Karpas-422 (cell line): ENCODE measurements at places on chromosomes 12 and 14. TPM values are rescaled to one million over a fixed set of nuclear protein-coding genes. Genes with fewer than 3 reads are reported as not detected.
A peak's percentile ranks its signal among the peaks of the same experiment; 100 is the strongest.

DNA sequence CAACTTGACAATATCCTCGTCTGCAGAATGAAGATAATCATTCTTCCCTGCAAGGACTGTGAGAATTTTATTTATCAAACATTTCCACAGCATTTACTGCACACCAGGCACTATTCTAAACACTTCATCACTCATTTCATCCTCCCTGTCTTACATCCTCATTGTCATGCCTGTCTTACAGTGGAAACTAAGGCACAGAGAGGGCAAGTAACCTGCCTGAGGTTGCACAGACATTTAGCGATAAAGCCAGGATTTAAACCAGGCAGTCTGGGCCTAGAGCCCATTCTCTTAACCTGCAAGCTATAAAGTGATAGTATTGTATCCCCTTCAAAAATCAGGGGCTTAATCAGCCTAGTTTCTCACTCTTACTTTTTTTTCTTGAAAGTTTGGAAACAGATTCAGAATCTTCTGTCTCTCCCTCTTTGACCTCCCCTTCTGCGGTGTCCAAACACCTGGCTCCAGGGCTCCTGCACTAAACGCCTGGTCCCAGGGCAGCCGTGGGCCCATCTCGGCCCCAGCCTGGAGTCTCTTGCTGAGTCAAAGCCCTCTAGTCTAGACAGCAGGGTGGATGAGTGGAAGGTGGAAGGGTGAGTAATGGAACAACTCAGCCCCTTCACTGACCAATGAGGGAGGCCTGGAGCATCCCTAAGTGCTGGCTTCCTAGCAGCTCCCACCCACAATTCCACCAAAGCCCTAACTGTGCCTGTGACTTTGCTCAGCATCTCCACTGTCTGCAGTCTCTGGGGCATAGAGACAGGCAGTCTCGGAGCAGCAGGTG is 12.5 kb downstream of the ISM2 start:
- no peaks in the 10 kb centered on the region for H3K27me3 ChIP-seq
- DNase-seq, result no peak
- no peaks in the 10 kb centered on the region for H3K36me3 ChIP-seq
- no peak overlapping the region for H3K4me3 ChIP-seq
- H3K27ac ChIP-seq, result no peak overlapping the region

- no peaks in the 10 kb centered on the region for H3K36me3 ChIP-seq
- DNase-seq, result no peak
- no peaks in the 10 kb centered on the region for H3K4me1 ChIP-seq
- no peak overlapping the region for H3K4me3 ChIP-seq
These were observed 93.8 kb downstream of the CPSF2 start for GRCh38 chr14:92215579-92215978.

The FGF6 gene
- not detected in 2 replicates for total RNA-seq

GRCh38 chr12:111838353-111838752 is 3.7 kb upstream of the MAPKAPK5 start:
- no peak for DNase-seq
- H3K4me3 ChIP-seq, result no peak overlapping the region
- peaks cover 12% of the 10 kb centered on the region; the same call in 1 of the 2 replicates for H3K36me3 ChIP-seq
- peaks cover 17% of the 10 kb centered on the region for H3K4me1 ChIP-seq

- no peaks in the 10 kb centered on the region for H3K36me3 ChIP-seq
- H3K4me1 ChIP-seq, result no peaks in the 10 kb centered on the region
- H3K4me3 ChIP-seq, result no peak overlapping the region
- no peak for DNase-seq
- H3K27ac ChIP-seq, result no peak overlapping the region
- H3K27me3 ChIP-seq, result no peaks in the 10 kb centered on the region
These were observed 90.7 kb upstream of the PTPRR start for GRCh38 chr12:71011261-71011660.

GRCh38 chr12:125689576-125690410 is 624.6 kb downstream of the AACS start:
- H3K27me3 ChIP-seq, result no peaks in the 10 kb centered on the region
- H3K4me3 ChIP-seq, result no peak overlapping the region
- H3K36me3 ChIP-seq, result no peaks in the 10 kb centered on the region
- no peak overlapping the region for H3K27ac ChIP-seq

DNA sequence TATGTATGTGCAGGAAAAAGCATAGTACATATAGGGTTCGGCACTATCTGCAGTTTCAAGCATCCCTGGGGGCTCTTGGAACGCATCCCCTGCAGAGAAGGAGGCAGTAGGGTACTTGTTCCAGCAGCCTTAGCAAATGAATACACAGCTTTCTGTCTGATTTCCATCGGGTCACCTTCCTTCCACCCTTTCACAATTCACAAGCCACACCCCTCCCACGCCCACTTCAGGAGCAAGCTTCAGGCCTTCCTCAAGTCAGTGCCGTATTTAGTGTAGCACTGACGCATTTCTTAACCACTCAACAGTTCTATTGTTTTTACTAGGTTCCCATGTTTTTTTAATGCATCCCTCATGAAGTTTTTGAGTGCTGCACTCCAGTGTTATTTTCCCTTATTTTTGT is 64.2 kb downstream of the CLMN start:
- peaks cover 97% of the 10 kb centered on the region for H3K4me1 ChIP-seq
- H3K36me3 ChIP-seq, result no peaks in the 10 kb centered on the region
- peak; percentile 97 for DNase-seq
- H3K27ac ChIP-seq, result peak overlapping the region; percentile 99

- DNase-seq, result no peak
- H3K36me3 ChIP-seq, result no peaks in the 10 kb centered on the region
- H3K4me3 ChIP-seq, result no peak overlapping the region
These were observed 21.4 kb downstream of the CLSTN3 start for GRCh38 chr12:7151532-7151931.

The MNAT1 gene
- total RNA-seq, result 166 and 230 TPM in 2 replicates

GRCh38 chr14:27890259-27890658 is 876.3 kb upstream of the FOXG1 start:
- no peaks in the 10 kb centered on the region for H3K27me3 ChIP-seq
- DNase-seq, result no peak
- H3K36me3 ChIP-seq, result no peaks in the 10 kb centered on the region
- no peak overlapping the region for H3K27ac ChIP-seq
- no peaks in the 10 kb centered on the region for H3K4me1 ChIP-seq
- no peak overlapping the region for H3K4me3 ChIP-seq

DNA sequence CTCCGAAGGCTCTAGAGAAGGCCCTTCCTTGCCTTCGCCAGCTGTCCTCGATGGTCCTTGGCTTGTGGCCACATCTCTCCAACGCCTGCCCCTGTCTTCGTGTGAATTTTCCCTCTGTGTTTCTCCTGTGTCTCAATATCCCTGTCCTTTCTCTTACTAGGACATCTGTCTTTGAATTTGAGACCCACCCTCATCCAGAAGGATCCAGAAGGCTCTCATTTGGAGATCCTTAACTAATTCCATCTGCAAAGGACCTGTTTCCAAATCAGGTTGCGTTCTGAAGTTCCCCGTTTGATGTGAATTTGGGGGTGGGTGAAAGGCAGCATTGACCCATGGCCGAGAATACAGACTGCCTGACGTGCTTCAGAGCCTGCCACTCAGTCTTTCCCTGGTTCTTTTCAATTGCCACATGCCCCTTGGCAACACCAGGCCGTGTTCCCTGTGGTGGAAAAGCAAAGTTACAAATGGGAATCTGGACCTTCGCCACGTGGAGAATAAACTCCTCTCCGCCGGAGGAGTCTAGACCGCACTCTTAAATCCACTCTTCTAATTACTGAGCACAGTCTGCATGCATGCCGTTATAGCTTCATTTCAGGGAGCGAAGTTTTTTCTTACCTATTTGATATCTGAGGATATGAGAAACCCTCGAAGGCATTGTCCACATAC is 158.8 kb downstream of the TMEM132C start:
- no peaks in the 10 kb centered on the region for H3K4me1 ChIP-seq
- DNase-seq, result no peak
- H3K4me3 ChIP-seq, result no peak overlapping the region
- H3K36me3 ChIP-seq, result no peaks in the 10 kb centered on the region

DNA sequence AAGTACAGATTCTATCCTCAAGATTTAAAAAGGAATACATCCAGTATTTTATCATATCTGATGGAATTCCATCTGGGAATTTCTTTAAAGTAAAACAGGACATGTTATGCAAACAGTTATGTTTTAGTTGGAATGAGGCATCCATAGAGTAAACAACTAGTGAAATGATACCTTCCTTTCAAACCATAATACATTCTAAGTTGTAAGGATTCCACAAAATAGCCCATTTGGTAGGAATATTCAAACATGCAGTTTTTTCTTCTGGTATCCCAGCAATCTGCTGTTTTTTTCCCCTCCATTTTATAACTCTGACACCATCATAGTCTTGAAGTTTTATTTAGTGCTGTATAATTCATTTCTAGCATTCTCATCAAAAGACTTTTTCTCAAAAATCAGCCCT is 149.6 kb downstream of the ADAMTS20 start:
- no peaks in the 10 kb centered on the region for H3K4me1 ChIP-seq
- no peaks in the 10 kb centered on the region for H3K27me3 ChIP-seq
- no peak overlapping the region for H3K27ac ChIP-seq
- no peaks in the 10 kb centered on the region for H3K36me3 ChIP-seq

- no peaks in the 10 kb centered on the region for H3K27me3 ChIP-seq
- no peak for DNase-seq
- no peaks in the 10 kb centered on the region for H3K36me3 ChIP-seq
- H3K4me1 ChIP-seq, result peaks cover 3% of the 10 kb centered on the region; the same call in 1 of the 2 replicates
These were observed 28.2 kb upstream of the CD27 start for GRCh38 chr12:6416596-6416995.

GRCh38 chr12:93009533-93009932 is 80.4 kb upstream of the EEA1 start:
- no peak overlapping the region for H3K27ac ChIP-seq
- no peak overlapping the region for H3K4me3 ChIP-seq
- H3K27me3 ChIP-seq, result 0 out of 2 replicates have a peak, but pooled peaks cover 3% of the 10 kb centered on the region

GRCh38 chr12:2234091-2234490 is 181.3 kb downstream of the CACNA1C start:
- no peak overlapping the region for H3K4me3 ChIP-seq
- H3K36me3 ChIP-seq, result no peaks in the 10 kb centered on the region
- no peak for DNase-seq
- no peaks in the 10 kb centered on the region for H3K4me1 ChIP-seq

DNA sequence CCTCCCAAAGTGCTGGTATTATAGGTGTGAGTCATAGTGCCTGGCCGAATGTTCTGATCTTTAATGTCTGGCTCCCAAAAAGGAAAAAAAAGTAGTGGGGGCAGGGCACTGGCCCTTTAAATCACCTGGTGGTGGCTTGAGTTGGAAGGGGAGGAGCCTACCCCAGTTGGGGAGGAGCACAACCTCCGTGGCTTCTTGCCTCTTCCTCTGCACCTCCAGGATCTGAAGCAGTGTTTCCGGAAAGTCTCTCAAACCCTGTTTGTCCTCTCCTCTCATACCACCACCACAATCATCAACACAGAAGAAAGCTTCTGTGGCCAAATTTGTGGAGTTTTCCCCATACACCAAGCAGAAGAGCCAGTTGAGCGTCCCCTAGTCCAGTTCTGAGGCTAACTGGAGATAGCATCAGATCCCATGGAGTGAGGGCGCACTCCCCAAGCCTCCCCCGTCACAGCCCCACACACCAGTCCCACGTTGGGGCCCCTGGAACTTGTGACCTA is 24.3 kb upstream of the RCOR1 start:
- peak; percentile 76 for DNase-seq
- H3K4me1 ChIP-seq, result peaks cover 23% of the 10 kb centered on the region
- H3K27me3 ChIP-seq, result no peaks in the 10 kb centered on the region
- H3K27ac ChIP-seq, result no peak overlapping the region
- H3K4me3 ChIP-seq, result no peak overlapping the region

GRCh38 chr12:67927815-67928214 is 61.4 kb upstream of the IFNG-AS1 start:
- H3K27ac ChIP-seq, result no peak overlapping the region
- no peak for DNase-seq
- no peaks in the 10 kb centered on the region for H3K27me3 ChIP-seq
- H3K36me3 ChIP-seq, result no peaks in the 10 kb centered on the region
- no peak overlapping the region for H3K4me3 ChIP-seq
- peaks cover 4% of the 10 kb centered on the region for H3K4me1 ChIP-seq

GRCh38 chr14:104609666-104610065 is 5.1 kb upstream of the TMEM179 start:
- H3K4me3 ChIP-seq, result no peak overlapping the region
- DNase-seq, result no peak
- no peak overlapping the region for H3K27ac ChIP-seq
- H3K4me1 ChIP-seq, result no peaks in the 10 kb centered on the region

The CCDC38 gene
- 0.07 TPM in 1 of 2 replicates, not detected in the other for total RNA-seq

GRCh38 chr12:132414634-132415326 is 75.2 kb upstream of the FBRSL1 start:
- DNase-seq, result peak; percentile 91
- H3K27me3 ChIP-seq, result no peaks in the 10 kb centered on the region
- H3K4me3 ChIP-seq, result no peak overlapping the region
- no peaks in the 10 kb centered on the region for H3K4me1 ChIP-seq

The SSPN gene
- total RNA-seq, result not detected in 2 replicates

- no peaks in the 10 kb centered on the region for H3K27me3 ChIP-seq
- no peaks in the 10 kb centered on the region for H3K36me3 ChIP-seq
- no peak overlapping the region for H3K4me3 ChIP-seq
These were observed 4.1 kb downstream of the MAP1LC3B2 start for GRCh38 chr12:116563262-116563661.

- no peak for DNase-seq
- H3K36me3 ChIP-seq, result no peaks in the 10 kb centered on the region
- H3K27ac ChIP-seq, result no peak overlapping the region
- H3K27me3 ChIP-seq, result no peaks in the 10 kb centered on the region
These were observed 8.1 kb downstream of the LGR5 start for GRCh38 chr12:71447691-71448132.

The POTEG gene
- total RNA-seq, result not detected in 2 replicates

DNA sequence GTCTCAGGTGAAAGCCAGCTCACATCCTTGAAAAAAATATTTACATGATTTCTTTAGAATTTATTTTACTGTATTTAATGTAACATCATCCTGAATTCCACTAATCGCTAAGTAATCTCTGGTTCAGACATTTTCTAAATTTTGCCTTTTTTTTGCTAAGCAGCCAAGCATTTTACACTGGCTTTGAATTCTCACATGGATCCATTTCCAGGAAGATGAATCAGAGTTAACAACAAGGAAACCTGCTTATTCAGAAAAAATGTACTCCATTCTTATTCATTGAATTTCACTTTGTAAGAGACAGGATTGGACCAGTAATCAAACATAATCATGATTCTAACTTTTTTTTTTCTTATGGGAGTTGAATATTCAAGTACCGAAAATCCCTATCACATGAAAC is 1785.1 kb upstream of the FLRT2 start:
- no peaks in the 10 kb centered on the region for H3K36me3 ChIP-seq
- H3K27me3 ChIP-seq, result 0 out of 2 replicates have a peak, but pooled peaks cover 3% of the 10 kb centered on the region
- DNase-seq, result no peak
- no peak overlapping the region for H3K27ac ChIP-seq

GRCh38 chr14:96991226-96991625 is 194.0 kb downstream of the VRK1 start:
- DNase-seq, result peak; percentile 63
- no peak overlapping the region for H3K27ac ChIP-seq
- no peaks in the 10 kb centered on the region; the same call in 1 of the 2 replicates for H3K36me3 ChIP-seq
- H3K27me3 ChIP-seq, result no peaks in the 10 kb centered on the region
- peaks cover 62% of the 10 kb centered on the region for H3K4me1 ChIP-seq
- H3K4me3 ChIP-seq, result no peak overlapping the region

DNA sequence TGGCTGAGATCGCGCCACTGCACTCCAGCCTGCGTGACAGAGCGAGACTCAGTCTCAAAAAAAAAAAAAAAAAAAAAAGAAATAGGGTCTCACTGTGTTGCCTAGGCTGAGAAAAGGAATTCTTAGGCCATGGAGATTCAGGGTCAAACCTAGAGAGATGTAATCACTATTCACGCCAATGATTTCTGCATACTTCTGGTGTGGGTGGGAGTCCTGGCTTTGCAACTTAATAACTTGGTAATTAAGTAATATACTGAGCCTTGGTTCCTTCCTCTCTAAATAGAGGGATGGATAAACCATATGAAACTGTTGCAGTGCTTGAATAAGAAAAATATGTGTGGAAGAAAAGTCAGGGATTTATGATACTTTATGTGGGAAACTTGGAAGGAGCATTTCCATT is 2.7 kb downstream of the ZNF410 start:
- H3K4me3 ChIP-seq, result no peak overlapping the region
- peaks cover 21% of the 10 kb centered on the region for H3K36me3 ChIP-seq
- peaks cover 32% of the 10 kb centered on the region for H3K4me1 ChIP-seq
